ENCODE measurements at places on chromosomes 2 and 18. TPM values are rescaled to one million over a fixed set of nuclear protein-coding genes. Genes with fewer than 3 reads are reported as not detected.

The MAPRE3 gene
- total RNA-seq = 15.4 TPM

The PIGN gene
- total RNA-seq = 56.8 TPM

The PIEZO2 gene
- total RNA-seq = 8.0 TPM

The FBLN7 gene
- 0.62 TPM for total RNA-seq

The SIX3 gene
- total RNA-seq = not detected

The SULT1C4 gene
- total RNA-seq = 6.6 TPM

The C2orf80 gene
- total RNA-seq = 28.7 TPM

The HSPE1 gene
- 63.3 TPM for total RNA-seq

The UPP2 gene
- 1.7 TPM for total RNA-seq

DNA sequence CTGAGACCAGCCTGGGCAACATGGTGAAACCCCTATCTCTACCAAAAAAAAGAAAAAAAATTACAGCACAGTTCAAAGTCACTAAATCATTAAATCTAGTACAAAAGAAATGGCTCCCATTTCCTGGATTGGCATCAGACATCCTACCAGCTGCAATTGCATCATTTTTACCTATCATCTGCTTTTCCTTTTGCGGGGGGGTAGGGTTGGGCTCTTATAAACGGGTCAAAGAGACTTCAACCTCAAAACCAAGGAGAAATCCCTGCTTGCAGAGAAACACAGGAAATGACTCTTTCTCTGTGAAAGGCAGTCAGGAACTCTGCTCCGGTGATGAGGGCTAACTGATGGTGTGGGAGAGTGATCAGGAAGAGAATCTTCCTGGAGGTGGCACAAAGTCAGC, 45.3 kb upstream of the RFX8 start:
- no peak for DNase-seq

- no peak for DNase-seq
These were observed 49.6 kb downstream of the GALNT14 start for GRCh38 chr2:31088504-31089195.

DNA sequence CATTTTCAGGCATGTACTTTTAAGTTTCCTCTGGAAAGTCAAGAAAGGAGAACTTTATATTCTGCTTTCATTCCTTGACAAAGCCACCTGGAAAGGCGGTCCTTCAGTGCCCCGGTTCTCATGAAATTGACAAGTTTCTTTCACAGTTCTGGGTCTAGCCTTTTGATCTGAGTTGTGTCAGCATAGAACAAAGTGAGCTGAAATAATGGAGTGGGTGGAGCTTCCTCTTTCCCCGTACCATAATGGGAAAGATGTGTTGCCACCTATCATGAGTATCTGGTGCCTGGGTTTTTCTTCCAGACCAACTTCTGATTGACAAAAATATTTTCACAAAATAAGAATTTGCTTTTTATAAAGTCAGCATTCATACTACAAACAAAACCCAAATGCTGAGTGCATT, 49.3 kb downstream of the PTRHD1 start:
- no peak for DNase-seq

DNA sequence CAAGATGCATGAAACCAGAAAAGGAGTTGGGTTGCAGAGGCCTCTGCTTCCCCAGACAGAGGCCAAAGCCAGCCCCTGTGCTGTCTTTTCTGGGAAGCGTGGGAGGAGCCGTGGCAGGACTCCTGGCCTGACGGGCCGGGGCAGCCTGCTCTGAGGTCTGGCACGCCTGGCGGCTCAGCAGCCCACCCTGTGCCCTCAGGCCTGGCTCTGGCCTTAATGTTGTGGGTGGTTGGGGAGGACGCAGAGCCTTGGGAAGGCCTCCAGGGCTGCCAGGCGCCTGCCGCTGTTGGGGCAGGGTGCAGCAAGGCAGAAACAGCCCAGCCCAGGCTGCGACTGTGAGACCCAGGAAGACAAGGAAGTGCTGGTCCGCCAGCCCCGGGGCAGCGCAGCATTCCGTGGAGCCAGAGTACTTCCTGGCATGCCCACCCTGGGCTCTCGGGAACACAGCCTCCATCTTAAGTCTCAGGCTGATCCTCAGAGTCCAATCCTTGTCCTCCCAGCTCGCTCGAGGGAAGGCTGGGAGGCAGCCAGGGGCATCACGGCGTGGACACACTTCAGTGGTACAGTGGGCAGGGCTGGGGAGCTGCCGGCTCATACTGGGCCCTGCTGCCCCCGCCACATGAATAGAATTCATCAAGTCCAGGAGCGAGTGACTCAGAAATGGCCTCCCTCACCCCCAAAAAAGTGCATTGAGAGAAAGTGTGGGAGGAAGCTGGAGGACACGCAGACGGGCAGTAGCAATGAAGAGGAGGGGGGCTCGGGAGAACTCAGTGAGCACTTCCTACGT, 72.6 kb downstream of the EMX1 start:
- no peak for DNase-seq

DNA sequence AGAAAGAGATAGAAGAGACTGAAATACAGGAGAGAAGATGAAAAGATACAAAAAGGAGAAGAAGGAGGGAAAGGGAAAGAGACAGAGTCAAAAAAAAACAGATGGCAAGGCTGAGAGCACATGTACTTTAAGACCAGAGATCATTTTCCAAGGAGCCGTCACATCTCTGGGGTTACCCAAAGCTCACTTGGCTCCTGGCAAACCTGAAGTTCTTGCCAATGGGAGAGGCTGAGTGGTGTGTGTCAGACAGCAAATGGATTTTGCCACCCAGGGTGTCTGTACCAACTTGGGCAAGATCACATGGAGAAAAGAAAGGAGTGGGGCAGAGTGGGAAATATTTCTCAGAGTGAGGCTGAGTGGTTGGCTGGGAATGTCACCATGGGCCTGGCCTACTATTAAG, 219.3 kb upstream of the TNP1 start:
- DNase-seq = no peak

GRCh38 chr2:8633186-8633734, 48.6 kb upstream of the ID2 start:
- no peak for DNase-seq

GRCh38 chr2:37870829-37871228, 54.3 kb upstream of the RMDN2 start:
- no peak for DNase-seq

GRCh38 chr2:237625777-237626176, 1.6 kb upstream of the LRRFIP1 start:
- DNase-seq = no peak

DNA sequence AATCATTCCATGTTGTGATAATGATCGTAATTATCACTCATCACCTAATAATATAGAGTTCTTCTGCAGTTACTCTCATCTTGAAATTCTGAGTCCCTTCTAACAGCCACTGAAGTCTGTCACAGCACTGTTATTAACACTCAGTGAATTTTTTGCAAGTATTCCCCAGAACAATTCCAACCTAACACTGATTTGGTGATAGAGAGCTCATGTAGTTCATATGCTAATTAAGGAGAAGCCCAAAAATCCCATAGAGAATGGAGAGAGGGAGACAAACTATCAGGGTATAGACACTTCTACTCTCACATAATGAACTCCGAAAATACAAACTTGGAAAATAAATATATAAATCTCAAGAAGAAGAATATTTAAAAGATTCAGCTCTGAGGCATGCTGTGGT, 1253.4 kb upstream of the NXPH2 start:
- no peak for DNase-seq

DNA sequence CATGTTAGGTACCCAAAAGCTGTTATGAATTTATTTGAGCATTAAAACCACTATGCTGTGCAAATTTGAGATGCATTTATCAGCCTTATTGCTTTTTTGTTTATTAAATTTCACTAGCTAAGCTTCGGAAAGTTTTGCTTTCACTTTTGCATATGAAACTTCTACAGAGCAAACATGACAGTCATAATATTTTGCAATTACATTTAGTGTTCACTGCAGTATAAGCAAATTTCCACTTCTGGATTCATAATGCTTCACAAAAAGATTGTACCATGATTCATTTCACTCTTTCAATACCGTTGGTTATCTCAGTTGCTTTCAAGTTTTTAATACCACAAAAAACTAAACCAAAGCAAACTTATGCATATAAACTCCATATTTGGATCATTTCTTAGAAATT, 228.7 kb upstream of the SLC8A1 start:
- no peak for DNase-seq

GRCh38 chr2:95058989-95059641, 33.6 kb downstream of the MAL start:
- no peak for DNase-seq

GRCh38 chr2:8685697-8686358, 4.0 kb downstream of the ID2 start:
- peak; percentile 34 for DNase-seq

DNA sequence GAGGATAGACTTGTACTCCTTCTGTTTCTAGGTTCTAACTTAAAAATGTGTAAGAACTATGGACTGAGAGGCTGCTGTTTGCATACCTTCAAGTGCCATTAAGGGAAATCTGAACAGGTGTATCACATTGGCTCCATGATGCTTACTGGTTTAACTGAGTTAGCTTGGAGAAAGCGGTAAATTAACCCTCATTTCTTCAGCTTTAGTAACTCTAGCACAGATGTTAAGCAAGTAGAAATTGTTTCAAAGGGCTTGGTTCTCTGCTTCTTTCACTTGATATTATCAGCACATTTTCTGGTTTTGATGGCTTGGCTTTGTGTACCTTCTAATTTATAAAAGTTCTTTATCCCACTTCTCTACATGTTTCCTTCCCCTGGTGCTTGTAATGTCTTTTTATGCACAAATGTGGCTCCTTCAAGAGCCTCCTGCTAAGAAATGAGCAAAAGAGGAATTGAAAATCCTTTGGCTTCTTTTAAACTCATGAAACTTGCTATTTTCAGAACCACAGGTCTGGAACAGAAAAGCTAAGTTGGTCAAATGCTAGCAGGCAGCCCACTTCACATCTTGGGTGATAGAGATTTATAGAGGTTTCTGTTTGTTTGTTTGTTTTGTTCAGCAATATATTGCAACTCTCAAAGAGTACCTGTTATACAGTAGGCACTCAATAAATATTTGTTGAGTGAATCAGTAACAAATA, 249.9 kb upstream of the THUMPD2 start:
- DNase-seq = no peak

GRCh38 chr2:11898576-11898975, 152.1 kb downstream of the LPIN1 start:
- no peak for DNase-seq

GRCh38 chr2:13115643-13116042, 398.9 kb downstream of the TRIB2 start:
- no peak for DNase-seq

- DNase-seq = no peak
These were observed 4.6 kb upstream of the CLK1 start for GRCh38 chr2:200869014-200869413.

DNA sequence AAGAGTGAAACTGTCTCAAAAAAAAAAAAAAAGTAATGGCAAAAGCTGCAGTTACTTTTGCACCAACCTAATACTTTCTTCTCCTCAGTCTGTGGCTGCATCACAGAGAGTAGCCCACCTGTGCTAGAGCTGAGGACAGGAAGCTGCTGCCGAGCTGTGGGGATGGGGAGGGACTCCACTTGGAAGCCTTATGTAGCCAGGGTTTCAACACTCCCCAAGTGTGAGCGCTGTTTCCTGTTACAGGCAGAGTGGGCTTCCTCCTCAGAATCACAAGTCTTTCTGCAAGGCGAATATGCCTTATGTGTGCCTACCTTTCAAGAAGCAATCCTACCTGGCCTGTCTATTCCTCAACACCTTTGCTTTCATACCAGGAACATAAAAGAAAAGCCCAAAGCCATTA, 36.3 kb upstream of the CYP27C1 start:
- DNase-seq = no peak

Measured in occipital lobe (tissue), 3 donors.